Prostate gland (tissue), 2 donors: ENCODE measurements at places on chromosomes 6 and 20. TPM values are rescaled to one million over a fixed set of nuclear protein-coding genes. Genes with fewer than 3 reads are reported as not detected.

DNA sequence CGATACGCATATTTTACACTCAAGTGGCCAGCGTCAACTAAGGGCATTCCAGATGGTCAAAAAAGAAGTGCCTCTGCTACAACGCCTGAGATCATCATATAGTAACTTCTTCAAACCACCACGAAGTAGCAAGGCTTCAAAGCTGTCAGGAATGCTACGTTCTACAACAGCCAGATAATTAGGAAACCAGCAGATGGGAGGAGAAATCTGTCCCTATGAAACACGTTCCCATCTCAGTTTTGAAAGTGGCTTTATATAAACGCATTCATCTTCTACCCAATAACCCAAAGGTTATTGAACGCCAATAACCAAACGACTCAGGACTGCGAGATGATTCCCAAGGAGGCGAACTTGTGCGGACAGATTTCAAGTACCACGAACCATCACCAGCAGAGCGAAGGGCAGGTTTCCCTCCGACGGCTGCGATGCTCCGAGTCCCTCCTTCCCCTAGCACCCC is 1.2 kb downstream of the ABHD12 start:
- H3K27me3 ChIP-seq, result no peaks in the 10 kb centered on the region
- peak overlapping the region; percentile 86 for H3K27ac ChIP-seq
- H3K4me1 ChIP-seq, result no peaks in the 10 kb centered on the region

GRCh38 chr6:117441824-117442264 is 16.1 kb upstream of the ROS1 start:
- no peak for DNase-seq
- no peaks in the 10 kb centered on the region for H3K36me3 ChIP-seq
- no peak overlapping the region for H3K27ac ChIP-seq
- H3K27me3 ChIP-seq, result peaks cover 3% of the 10 kb centered on the region
- H3K4me3 ChIP-seq, result no peak overlapping the region

DNA sequence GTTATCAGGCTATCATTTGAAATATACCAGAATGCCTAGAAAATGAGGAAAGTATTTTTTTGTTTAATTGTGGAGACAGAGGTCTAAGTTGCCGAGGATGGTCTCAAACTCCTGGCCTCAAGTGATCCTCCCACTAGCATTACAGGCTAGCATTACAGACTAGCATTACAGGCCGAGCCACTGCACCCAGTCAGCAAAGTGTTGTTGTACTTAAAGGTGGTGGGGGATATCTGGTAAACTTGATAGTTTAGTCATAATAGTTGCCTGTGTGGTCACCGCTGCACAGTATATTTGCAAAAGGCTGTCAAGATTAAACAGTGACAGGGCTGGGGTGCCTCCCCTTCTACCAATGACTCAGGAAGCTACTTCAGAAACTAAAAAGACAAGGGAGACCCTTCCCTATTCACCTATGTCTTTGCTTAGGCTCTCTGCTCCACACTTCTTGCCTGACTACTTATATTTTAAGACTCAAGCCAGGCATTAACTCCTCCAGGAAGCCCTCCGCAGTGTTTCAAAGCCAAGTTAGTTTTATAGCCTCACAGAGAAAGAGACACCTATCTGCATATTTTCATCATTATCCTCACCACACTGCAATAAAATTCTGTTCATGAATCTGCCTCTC is 3.1 kb upstream of the AKIRIN2 start:
- H3K4me3 ChIP-seq, result no peak overlapping the region
- H3K27me3 ChIP-seq, result no peaks in the 10 kb centered on the region
- H3K27ac ChIP-seq, result no peak overlapping the region
- no peaks in the 10 kb centered on the region for H3K4me1 ChIP-seq

GRCh38 chr20:61662968-61663331 is 402.7 kb downstream of the TAF4 start:
- H3K27ac ChIP-seq, result no peak overlapping the region
- no peaks in the 10 kb centered on the region for H3K4me1 ChIP-seq
- no peaks in the 10 kb centered on the region for H3K36me3 ChIP-seq
- no peak for DNase-seq
- no peak overlapping the region for H3K4me3 ChIP-seq

GRCh38 chr6:34911822-34912221 is 22.8 kb downstream of the ANKS1A start:
- no peak overlapping the region for H3K27ac ChIP-seq
- no peaks in the 10 kb centered on the region for H3K4me1 ChIP-seq
- no peak for DNase-seq
- no peaks in the 10 kb centered on the region for H3K27me3 ChIP-seq
- H3K4me3 ChIP-seq, result no peak overlapping the region

- H3K4me1 ChIP-seq, result peaks cover 4% of the 10 kb centered on the region
- no peak overlapping the region for H3K4me3 ChIP-seq
- no peak overlapping the region for H3K27ac ChIP-seq
- DNase-seq, result no peak
- H3K27me3 ChIP-seq, result no peaks in the 10 kb centered on the region
These were observed 71.2 kb downstream of the TNFRSF21 start for GRCh38 chr6:47238456-47238995.

- no peaks in the 10 kb centered on the region for H3K27me3 ChIP-seq
- no peaks in the 10 kb centered on the region for H3K4me1 ChIP-seq
- DNase-seq, result no peak
- H3K27ac ChIP-seq, result peak overlapping the region; percentile 48
- H3K36me3 ChIP-seq, result no peaks in the 10 kb centered on the region
These were observed 199.3 kb downstream of the BACH2 start for GRCh38 chr6:90097356-90097755.

DNA sequence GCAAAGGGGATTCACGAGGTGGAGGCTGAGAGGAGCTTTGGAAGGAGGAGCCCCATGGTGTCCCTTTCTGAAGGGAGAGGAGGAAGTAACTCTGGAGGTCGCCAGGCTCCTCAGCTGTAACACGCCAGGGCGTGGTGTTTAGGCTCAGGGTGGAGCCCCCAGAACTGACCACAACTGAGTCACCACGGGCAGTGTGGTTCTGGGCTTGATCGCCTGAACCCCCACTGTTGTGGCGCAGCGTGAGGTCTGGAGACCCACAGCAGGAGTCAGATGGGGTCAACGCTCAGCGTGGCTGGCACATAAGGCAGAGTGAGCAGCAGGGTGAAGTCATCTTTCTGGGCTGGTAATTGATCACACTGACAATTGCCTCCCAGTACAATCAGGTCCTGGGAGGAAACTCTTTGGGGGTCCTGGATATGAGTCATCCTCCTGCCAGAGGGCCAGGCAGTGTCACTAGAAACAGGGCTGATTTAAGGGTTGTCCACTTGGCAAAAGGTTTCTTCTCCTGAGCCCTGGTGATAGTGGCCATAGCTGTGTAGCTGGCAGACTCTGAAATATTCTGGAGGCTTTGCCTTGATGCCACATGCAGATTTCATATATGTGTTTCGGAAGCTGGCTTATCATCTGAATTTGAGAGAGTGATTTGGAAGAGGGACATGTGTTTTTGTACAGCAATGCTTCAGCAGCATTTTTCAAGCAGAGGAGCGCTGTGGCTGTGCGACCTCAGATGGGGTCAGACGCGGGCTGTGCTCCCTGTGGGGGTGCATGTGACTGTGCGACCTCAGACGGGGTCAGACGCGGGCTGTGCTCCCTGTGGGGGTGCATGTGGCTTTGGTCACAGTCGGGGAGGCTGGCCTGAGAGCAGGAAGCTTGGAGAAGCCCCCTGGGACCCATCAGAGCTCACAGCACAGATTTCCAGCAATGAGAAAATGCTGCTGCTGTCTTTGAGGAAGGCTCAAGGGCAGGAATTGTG is 50.0 kb downstream of the SYNJ2 start:
- H3K36me3 ChIP-seq, result peaks cover 6% of the 10 kb centered on the region
- no peak overlapping the region for H3K27ac ChIP-seq
- no peak for DNase-seq
- H3K4me1 ChIP-seq, result no peaks in the 10 kb centered on the region

GRCh38 chr6:148438632-148439031 is 96.0 kb downstream of the SASH1 start:
- H3K4me1 ChIP-seq, result no peaks in the 10 kb centered on the region
- no peaks in the 10 kb centered on the region for H3K36me3 ChIP-seq
- H3K27ac ChIP-seq, result no peak overlapping the region
- H3K27me3 ChIP-seq, result no peaks in the 10 kb centered on the region
- DNase-seq, result no peak
- H3K4me3 ChIP-seq, result no peak overlapping the region

GRCh38 chr20:61186771-61187472 is 65.1 kb upstream of the CDH4 start:
- H3K36me3 ChIP-seq, result no peaks in the 10 kb centered on the region
- H3K4me1 ChIP-seq, result no peaks in the 10 kb centered on the region
- H3K27me3 ChIP-seq, result peaks cover 2% of the 10 kb centered on the region
- DNase-seq, result no peak

- H3K27me3 ChIP-seq, result no peaks in the 10 kb centered on the region
- no peaks in the 10 kb centered on the region for H3K4me1 ChIP-seq
- H3K4me3 ChIP-seq, result no peak overlapping the region
- peaks cover 48% of the 10 kb centered on the region for H3K36me3 ChIP-seq
These were observed 27.9 kb downstream of the PLCG1 start for GRCh38 chr20:41165001-41165882.

DNA sequence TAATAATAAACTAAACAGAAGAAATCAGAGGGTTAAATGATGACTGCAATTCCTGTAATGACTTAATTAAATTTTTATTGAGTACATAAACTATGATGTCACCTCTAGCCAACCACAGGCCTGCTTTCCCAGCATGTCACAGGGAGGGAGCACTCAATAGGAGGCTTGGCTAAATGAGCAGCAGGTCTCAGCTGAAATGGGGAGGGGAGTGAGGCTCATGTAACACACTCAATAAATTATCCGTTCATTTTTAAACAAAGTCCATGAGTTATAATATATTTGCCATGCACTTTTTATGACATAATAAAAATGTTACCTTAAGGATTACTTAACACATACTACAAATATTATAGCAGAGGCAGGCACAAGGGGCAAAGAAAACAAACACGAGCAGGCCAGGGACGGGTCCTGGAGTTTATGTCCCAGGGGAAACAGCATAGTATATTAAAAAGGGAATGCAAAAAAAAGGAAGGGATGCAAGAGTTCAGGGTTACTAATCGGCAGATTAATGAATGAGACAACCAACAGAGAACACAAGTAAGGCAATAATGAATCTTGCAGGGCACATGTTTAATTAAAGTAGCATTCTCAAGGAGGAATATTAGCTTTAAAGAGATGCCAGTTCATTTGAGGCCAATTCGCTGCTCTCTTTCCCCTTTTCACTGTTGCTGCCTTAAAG is 27.1 kb upstream of the FAM83C start:
- H3K27ac ChIP-seq, result no peak overlapping the region
- peaks cover 6% of the 10 kb centered on the region for H3K4me1 ChIP-seq
- no peaks in the 10 kb centered on the region for H3K36me3 ChIP-seq
- H3K4me3 ChIP-seq, result no peak overlapping the region
- no peak for DNase-seq

- H3K36me3 ChIP-seq, result no peaks in the 10 kb centered on the region
- no peaks in the 10 kb centered on the region for H3K4me1 ChIP-seq
- H3K4me3 ChIP-seq, result no peak overlapping the region
- DNase-seq, result no peak
- no peak overlapping the region for H3K27ac ChIP-seq
These were observed 4.7 kb upstream of the SLC17A4 start for GRCh38 chr6:25749837-25750236.

GRCh38 chr6:36926708-36927513 is 27.6 kb upstream of the PI16 start:
- H3K27me3 ChIP-seq, result no peaks in the 10 kb centered on the region
- DNase-seq, result no peak
- H3K4me1 ChIP-seq, result no peaks in the 10 kb centered on the region
- no peaks in the 10 kb centered on the region for H3K36me3 ChIP-seq
- no peak overlapping the region for H3K4me3 ChIP-seq

DNA sequence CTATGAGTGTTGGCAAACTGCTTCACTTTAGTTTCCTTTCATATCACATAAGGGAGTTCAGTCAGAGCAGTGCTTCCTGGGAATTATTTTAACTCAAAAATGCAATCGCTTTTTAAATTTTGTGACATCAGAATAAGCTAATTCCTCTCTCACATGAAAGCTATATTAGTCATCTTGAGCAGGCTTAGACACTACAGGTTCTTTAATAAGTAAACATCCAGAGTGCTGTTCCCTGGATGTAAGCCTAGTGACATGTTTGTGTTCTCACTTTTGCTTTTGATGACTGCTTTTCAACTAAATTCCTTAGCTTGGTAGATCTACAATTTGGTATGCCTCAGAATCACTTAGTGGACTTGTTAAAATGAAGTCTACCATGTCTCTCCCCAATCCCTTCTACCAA is 252.7 kb upstream of the POU3F2 start:
- H3K4me1 ChIP-seq, result no peaks in the 10 kb centered on the region
- DNase-seq, result no peak
- no peak overlapping the region for H3K4me3 ChIP-seq
- H3K27me3 ChIP-seq, result no peaks in the 10 kb centered on the region
- no peak overlapping the region for H3K27ac ChIP-seq
- no peaks in the 10 kb centered on the region for H3K36me3 ChIP-seq

DNA sequence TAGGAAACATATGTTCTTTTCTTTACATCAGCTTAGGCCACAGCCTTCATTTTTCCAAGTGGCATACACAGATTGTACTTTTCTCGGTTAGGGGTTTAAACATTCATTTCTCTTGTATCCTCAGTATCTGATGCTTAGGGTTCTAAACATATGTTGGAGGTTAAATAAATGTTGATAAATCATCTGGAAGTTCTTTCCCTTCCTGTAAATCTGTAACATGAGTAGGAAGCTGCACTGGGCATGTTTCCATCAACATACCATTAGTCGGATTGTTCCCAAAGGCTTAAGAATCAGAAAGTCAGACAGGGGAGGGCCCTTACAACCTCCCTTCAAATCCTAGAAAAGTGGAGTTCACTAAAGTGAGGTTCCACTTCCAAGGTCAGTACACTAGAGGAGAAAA is 54.8 kb upstream of the BCLAF1 start:
- H3K27me3 ChIP-seq, result no peaks in the 10 kb centered on the region
- H3K4me1 ChIP-seq, result no peaks in the 10 kb centered on the region
- no peak overlapping the region for H3K27ac ChIP-seq
- no peaks in the 10 kb centered on the region for H3K36me3 ChIP-seq

GRCh38 chr6:132892929-132893771 is 78.8 kb downstream of the RPS12 start:
- no peak overlapping the region for H3K27ac ChIP-seq
- no peaks in the 10 kb centered on the region for H3K27me3 ChIP-seq
- no peaks in the 10 kb centered on the region for H3K4me1 ChIP-seq
- H3K36me3 ChIP-seq, result no peaks in the 10 kb centered on the region

- H3K4me1 ChIP-seq, result no peaks in the 10 kb centered on the region
- no peaks in the 10 kb centered on the region for H3K36me3 ChIP-seq
- DNase-seq, result no peak
These were observed 2.3 kb upstream of the TGM3 start for GRCh38 chr20:2293486-2293885.

- H3K36me3 ChIP-seq, result no peaks in the 10 kb centered on the region
- H3K4me3 ChIP-seq, result no peak overlapping the region
- H3K27ac ChIP-seq, result no peak overlapping the region
- DNase-seq, result no peak
- H3K4me1 ChIP-seq, result no peaks in the 10 kb centered on the region
These were observed 374.3 kb downstream of the LMBRD1 start for GRCh38 chr6:69422475-69422874.

The EYA2 gene
- 31.0 TPM for total RNA-seq

The OPRM1 gene
- not detected for total RNA-seq

The AARS2 gene
- total RNA-seq, result 17.4 TPM

The SAMD5 gene
- total RNA-seq, result 17.0 TPM

The TMEM217 gene
- 7.3 TPM for total RNA-seq

The HS3ST5 gene
- not detected for total RNA-seq

The IP6K3 gene
- total RNA-seq, result 3.1 TPM

The TMEM14A gene
- 56.4 TPM for total RNA-seq

The GINS1 gene
- 2.2 TPM for total RNA-seq

The NMBR gene
- not detected for total RNA-seq

The METTL24 gene
- total RNA-seq, result 0.96 TPM

The RALGAPA2 gene
- total RNA-seq, result 53.2 TPM

The DEFB124 gene
- total RNA-seq, result not detected

The TRMT6 gene
- total RNA-seq, result 8.3 TPM

The SPTLC3 gene
- total RNA-seq, result 5.2 TPM
